RKO (cell line): ENCODE measurements at places on chromosomes 6 and 20.

DNA sequence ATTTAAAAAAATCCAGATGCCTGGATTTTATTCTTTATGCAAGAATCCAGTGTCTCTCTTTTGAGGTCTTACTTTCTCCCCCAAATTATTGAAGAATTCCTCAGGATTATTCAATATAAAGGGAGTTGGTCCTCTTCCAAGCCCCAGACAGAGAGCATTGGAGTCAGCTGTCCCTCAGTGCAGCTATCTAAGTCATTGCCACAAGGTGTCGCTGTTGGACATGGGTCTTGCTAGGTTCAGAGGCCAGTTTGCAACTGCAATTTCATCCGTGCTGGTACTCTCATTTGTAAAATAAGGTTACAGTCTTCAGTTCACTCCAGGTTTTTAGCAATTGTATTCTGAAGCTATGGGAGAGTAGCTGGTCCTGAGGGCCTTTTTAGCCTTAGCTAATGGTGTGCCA is 27.8 kb downstream of the CCN2 start:
- peak; percentile 71 for DNase-seq

DNA sequence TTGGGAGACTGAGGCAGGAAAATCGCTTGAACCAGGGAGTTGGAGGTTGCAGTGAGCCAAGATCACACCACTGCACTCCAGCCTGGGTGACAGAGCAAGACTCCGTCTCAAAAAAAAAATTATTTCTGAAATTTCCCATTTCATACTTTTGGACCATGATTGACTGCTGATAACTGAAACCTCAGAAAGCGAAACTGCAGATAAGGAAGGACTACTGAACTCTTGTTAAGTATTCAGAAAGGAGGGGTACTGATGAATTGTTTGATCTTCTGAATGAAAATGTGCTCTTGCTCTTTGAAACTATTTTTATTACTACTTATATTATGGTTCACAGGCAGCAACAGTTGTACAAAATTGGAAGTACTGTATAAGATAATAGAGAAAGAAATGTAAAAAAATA is 69.0 kb downstream of the HDGFL1 start:
- DNase-seq = no peak

GRCh38 chr6:5778317-5778857 is 228.3 kb downstream of the NRN1 start:
- no peak for DNase-seq

DNA sequence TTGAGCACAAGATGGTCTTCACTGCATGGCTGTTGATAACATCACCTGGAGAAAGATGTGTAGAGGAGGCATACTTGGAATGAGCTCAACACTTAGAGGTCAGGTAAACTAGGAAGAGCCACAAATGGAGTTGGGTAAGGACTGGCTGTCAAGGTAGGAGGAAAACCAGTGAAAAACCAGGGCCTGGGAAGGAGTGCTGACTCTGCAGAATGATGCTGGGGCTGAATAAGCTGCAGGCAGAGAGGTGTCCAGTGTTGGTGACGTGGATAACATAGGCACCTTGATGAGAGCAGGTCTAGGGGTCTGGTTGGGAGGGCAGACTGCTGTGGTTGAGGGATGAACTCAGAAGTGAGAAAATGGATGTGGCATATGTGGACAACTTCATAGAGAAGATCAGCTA is 160.2 kb downstream of the CARMIL1 start:
- no peak for DNase-seq

- DNase-seq = no peak
Measured at GRCh38 chr20:61832181-61832580, 233.5 kb downstream of the TAF4 start.

GRCh38 chr6:65450451-65450850 is 256.6 kb downstream of the EYS start:
- DNase-seq = peak; percentile 12
